ENCODE measurements at places on chromosomes 4 and X.

DNA sequence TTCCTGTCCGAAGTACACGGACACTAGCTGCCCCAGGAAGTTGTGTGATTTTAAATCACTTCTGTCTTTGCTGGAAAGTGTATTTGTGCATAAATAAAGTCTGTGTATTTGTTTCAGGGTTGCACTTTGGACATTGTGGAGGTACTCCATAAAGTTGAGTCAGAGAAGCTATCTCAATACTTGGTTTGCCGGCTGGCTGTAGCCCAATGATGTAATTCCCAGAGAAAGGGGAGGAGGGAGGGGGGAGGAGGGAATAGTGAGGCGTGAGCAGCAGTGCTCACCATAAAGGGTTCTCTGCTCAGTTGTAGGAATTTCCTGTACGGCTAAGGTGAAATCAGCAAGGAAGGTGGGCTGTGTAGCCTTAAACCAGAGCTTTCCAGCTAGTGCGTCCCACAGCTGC lies 7.5 kb downstream of the APEX2 start:
- no peak for DNase-seq

- no peak for DNase-seq
These were observed 23.7 kb upstream of the UBA1 start for GRCh38 chrX:47169726-47170515.

DNA sequence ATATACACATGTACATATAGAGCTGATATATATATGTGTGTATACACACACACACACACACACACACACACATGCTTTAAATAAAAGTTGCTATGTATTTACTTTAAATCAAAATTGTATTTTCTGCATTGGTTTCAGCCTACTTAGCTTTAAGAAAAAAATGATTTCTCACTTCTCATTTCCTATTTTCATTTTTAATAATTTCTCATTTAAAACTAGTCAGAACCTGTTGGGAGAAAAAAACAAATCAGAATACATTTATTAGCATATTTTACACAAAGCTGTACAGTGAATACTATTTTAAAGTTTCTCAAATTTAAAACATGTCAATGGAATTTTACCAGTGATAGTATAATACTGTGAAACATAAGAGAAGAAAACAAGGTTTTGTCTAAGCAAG lies 681.8 kb downstream of the CENPC start:
- no peak for DNase-seq

GRCh38 chr4:41725254-41725653 lies 23.3 kb downstream of the PHOX2B start:
- no peak for DNase-seq

All from CD4-positive, alpha-beta T cell treated with Interleukin-4 for 1 hour (primary cell).